ENCODE measurements at places on chromosomes 5 and 9.

DNA sequence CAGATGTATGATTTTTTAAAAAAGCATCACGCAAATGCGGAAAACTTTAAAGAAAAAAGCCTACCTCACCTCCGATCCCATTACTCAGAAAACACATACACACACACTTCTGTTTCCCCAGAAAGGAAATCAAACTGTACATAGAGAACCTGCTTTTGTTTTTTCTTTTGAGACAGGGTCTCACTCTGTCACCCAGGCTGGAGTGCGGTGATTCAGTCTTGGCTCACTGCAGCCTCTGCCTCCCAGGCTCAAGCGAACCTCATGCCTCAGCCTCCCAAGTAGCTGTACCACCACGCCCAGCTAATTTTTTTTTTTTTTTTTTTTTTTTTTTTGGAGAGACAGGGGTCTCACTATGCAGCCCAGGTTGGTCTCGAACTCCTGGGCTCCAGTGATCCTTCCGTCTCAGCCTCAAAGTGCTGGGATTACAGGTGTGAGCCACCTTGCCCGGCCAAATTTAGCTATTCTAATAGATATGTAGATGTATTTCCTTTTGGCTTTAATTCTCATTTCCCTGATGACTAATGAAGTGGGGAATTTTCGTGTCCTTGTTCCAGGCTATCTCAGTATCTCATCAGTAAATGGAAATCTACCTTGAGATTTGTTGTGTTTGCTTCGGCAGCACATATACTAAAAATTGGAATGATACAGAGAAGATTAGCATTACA, 25.7 kb upstream of the EEIG1 start:
- no peak for DNase-seq

- DNase-seq = no peak
These were observed 79.6 kb upstream of the GRHPR start for GRCh38 chr9:37342895-37343294.

DNA sequence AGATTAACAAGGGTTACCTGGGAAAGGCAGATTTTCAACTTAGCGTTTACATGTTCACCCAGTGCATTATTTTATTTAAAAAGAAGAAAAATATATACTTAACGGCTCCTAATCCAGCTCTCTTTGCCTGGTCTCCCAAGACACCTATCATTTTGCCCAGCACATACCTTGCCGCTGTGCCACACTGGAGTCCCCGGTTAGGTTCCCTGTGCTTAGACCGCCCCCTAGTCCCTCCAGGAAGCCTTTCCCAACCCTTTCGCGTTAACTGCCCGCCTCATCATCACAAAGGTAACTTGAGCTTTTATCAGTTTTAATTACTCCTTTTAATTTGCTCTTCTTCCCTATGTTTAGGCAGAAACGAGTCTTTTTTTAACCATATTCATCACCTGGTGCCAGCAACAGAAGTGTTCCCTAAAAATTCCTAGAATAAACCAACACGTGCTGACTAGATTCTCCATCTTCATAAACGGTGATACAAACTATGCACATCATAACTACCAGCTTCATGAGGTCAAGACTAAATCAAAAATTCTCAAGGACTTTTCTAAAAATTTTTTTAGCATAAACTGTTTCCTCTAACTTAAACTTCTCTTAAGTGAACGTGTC, 19.7 kb downstream of the DNAJA1 start:
- no peak for DNase-seq

GRCh38 chr5:151721812-151722391, 35.2 kb upstream of the SPARC start:
- no peak for DNase-seq

- no peak for DNase-seq
These were observed 42.7 kb downstream of the ZFAND5 start for GRCh38 chr9:72322259-72322658.

GRCh38 chr5:168796593-168797580, 217.7 kb upstream of the PANK3 start:
- DNase-seq = no peak

- DNase-seq = no peak
These were observed 11.9 kb upstream of the LHX2 start for GRCh38 chr9:123999661-124000060.

DNA sequence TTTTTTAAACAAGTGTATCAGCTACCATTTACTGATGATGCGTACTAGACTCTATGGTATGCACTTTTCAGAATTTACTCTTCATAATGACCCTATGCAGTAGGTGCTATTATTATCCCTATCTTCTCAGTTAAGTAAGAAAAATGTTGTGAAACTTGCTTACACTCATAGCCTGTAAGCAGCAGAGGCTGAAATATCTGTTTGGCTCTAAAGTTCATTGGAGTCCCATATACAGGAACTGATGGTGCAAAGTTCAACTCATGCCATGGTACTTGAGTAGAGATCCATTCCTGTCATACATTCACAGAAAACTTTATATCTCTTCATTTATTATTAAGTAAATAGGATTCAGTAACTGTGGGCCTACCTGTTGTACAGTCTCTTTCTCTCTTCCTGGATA, 41.4 kb upstream of the CCDC112 start:
- no peak for DNase-seq

GRCh38 chr5:72007336-72008111, 99.8 kb upstream of the MAP1B start:
- DNase-seq = no peak

DNA sequence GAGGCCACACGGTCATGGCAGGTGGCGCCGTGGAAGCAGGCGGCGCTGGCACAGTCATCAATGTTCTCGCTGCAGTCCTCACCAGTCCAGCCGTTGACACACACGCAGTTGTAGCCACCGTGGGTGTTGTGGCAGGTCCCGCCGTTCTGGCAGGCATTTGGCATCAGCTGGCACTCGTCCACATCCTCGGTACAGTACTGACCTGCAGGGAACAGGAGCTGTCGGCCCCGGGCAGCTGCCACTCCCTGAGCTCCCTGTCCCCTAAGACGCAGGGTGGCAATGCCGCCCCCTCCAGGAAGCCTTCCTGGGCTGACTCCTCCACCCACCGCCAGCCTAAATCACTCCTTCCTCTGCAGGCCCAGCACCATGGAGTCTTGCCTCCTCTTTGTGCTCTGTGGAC, 27.2 kb downstream of the NOTCH1 start:
- no peak for DNase-seq

DNA sequence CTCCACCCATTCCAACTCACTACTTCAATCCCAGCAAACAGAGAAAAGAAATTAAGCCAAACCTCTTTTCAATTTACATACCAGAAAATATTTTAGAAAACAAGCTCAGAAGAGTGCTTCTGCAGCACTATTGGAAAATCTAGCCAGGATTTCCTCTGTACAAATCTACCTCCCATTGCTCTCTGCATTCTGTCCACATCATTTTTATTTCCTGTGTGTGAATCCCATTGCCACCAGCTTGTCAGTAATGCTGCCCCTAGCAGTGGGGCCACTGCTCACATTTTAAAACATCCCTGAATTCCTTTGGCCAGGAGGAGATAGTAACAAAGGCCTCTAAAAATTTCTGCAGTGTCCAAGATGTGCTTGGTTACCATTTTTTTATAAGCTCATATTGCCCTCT, 232.5 kb downstream of the ARRDC3 start:
- DNase-seq = no peak
